ENCODE measurements at places on chromosomes 11 and 22. TPM values are rescaled to one million over a fixed set of nuclear protein-coding genes. Genes with fewer than 3 reads are reported as not detected.
A peak's percentile ranks its signal among the peaks of the same experiment; 100 is the strongest.

DNA sequence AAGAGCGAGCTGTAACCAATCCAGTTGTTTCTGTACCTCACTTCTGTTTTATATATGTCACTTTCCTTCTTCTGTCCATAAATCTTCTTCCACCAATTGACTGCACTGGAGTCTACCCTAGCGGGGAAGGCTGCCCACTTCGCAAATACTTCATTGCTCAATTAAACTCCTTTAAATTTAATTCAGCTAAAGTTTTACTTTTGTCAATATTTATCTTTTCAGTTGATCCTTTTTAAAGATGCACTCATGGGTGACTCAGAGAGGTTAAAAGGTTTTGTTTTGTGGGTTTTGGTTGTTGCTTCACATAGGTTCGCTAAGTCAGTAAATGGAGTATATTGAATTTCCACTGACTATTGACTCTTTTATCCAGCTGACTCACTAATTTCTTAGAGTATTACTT, 597.2 kb downstream of the DLG2 start:
- DNase-seq = peak; percentile 25

DNA sequence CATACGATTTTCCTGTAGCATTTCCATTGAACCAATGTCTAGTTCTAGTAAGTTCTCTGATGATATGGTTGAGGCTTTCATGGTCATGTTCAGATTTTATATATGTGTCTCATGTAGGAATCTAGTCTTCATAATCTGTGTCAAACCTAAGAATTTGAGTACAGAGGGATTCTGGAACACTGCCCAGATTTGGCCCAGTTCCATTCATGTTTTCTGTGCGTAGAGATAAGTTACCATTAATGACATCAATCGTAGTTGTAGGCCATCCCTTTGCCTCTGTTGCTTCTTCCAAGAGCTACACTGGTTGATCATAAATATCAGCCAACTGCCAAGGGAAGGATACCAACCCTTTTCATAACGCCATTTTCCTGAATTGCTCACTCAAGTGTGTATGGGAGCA, 23.3 kb downstream of the ST3GAL4 start:
- DNase-seq = peak; percentile 48

Gene APOL5
- not detected for total RNA-seq

DNA sequence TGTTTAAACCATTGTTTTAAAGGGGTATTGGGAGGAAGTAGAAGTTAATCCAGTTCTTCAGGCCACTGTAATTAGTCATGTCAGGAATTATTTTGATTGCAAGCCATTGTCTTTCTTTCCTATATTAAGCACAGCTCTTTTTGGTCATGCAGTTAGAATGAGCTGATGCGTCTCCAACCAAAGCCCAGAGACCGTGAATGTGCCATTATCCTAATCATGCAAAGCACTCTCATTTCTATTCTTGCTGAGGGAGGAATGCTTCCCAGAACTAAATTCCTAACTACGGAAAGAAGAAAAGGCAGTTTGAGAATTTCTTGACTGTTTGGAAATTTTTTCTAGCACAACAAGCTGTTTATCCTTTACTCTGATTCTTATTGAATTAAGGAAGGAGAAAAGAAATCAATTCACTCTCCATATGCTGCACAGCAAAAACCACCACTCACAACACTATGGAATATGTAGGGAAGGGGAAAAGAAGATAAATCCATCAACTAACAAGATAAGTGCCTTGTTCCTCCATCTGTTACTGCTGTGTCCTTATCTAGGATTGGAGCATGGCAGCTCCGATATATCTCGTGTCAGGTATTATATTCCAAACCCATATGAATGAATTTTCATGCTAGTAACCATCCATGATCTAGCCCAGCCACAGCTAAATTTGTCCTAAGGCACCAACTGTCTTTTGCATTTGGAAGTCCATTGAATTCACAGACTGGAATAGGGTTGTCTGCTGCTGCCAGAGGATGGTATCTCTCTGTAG, 70.8 kb downstream of the NTM start:
- DNase-seq = no peak

DNA sequence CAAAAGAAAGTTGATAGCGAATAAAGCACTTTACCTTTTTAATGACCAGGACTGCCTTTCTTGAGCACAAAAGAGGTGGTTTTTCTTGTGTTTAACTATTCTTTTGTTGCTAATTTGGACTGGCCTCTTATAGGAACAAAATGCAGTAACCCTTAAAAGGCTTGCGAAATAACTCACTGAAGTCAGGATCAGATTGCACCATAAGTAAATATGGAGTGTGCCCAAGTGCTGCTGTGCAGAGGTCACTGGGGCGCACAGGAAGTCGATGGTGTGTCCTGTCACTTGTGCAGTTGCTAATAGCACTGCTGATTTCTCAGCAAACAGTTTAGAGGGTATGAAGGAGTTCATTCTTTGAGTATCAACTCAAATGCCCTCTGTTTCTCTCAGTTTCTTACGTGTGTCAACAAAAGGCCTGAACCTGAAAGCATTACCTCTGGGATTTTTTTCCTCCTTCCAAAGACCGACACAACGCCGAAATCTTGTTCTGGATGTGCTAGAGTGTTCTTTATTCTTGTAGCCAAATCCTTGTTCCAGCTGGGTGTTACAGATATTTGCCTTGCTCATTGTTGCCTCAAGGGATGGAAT, 71.3 kb downstream of the ATXN10 start:
- peak; percentile 89 for DNase-seq

Gene PDE2A
- under 0.01 TPM for total RNA-seq

Gene ISX
- total RNA-seq = not detected

- no peak for DNase-seq
Observed at GRCh38 chr11:78429660-78430059, 12.0 kb upstream of the GAB2 start.

- DNase-seq = no peak
Observed at GRCh38 chr11:1337647-1338007, 28.2 kb upstream of the TOLLIP start.

- DNase-seq = peak; percentile 65
Observed at GRCh38 chr11:12526789-12527188, 147.4 kb upstream of the TEAD1 start.

- DNase-seq = no peak
Observed at GRCh38 chr11:34329876-34330275, 27.9 kb downstream of the ABTB2 start.

GRCh38 chr11:131658952-131659351, 288.5 kb downstream of the NTM start:
- no peak for DNase-seq

GRCh38 chr11:58142761-58143160, 17.4 kb upstream of the OR9I1 start:
- no peak for DNase-seq

DNA sequence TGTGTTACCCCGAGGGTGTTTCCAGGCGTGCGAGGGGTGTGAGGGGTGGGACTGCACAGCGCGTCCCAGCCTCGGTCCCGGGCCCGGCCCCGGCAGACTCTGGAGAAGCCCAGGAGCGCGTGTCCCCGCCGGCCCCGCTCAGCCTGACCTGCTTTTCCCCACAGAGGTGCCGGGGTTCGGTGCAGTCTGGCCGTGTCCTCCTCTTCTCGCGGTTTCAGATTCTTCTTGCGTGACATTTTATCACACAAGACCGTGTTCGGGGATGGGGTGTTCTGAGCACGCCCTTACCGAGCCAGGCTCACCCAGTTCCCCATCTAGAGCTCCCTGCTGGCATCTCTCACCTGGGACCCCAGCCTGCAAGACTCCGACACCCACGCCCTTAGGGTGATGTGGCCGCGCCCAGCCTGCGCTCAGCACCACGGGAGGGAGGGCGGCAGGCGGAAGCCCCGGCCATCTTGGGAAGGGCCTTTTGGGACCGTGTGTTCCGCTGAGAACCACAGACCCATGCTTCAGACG, 775.6 kb downstream of the BRD1 start:
- no peak for DNase-seq

DNA sequence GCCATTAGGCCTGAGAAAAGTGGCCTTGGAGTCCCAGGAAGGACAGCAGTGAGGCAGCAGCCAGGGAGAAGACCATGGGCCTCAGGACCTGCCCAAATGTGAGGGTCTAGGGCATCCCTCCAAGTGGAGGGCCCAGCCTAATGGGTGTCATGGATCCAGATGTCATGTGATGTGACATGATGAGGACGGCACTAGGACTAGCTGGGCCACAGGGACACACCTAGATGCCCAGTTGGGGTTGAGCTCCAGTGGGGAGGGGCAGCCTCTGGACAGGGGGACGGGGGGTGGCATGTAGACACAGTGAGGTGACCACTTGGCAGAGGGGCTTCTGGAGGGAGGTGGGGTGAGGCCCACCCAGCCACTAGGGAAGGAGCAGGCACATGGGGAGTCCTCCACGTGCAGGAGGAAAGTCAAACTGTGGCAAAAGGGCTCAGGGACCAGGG, 5.4 kb downstream of the SCARF2 start:
- DNase-seq = no peak

GRCh38 chr22:49367041-49367697, 460.5 kb downstream of the BRD1 start:
- DNase-seq = no peak

DNA sequence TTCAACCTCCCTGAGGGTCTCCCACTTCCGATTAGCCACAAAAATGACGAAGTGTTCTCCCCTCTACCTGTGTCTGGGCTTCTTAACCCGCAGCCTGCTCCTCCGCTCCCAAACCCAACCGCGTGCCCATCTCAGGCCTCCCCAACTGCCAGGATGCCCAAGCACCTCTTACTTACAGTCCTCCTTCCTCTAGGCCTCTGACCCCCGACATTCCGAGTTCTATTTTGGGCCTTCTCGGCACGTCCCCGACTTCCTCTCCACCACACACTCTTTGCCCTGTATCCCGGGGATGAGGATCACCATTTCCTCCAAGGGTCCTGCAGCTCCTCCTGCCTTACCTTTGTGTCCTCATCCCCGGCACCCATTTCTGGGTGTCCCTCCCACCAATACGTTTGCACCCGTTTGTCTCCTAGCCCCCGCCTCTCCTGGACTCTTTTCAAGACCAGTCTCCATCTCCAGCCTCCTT, 388 bp upstream of the MUS81 start:
- DNase-seq = no peak

- no peak for DNase-seq
Observed at GRCh38 chr11:134260503-134260902, 7.1 kb downstream of the ACAD8 start.

DNA sequence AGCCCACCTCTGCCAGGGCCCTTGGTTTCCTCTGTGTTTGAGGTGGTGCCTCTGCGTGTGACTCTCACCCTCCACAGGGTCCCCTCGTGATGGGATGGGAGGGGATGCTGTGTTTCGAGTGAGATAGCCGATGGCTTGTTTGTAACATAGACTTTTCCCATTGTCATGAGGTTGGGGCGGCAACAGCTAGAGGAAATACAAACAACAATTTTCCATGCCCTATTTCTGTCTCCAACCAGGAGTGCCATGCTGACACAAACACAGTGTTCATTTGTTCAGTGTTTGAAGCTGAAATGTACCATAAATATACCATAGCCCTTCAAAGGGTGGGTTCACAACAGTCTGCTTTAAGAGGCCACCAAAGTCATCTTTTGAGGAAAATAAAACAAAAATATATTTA, 19.5 kb upstream of the NAV2 start:
- no peak for DNase-seq

Gene PLEKHA7
- total RNA-seq = 0.64 TPM

DNA sequence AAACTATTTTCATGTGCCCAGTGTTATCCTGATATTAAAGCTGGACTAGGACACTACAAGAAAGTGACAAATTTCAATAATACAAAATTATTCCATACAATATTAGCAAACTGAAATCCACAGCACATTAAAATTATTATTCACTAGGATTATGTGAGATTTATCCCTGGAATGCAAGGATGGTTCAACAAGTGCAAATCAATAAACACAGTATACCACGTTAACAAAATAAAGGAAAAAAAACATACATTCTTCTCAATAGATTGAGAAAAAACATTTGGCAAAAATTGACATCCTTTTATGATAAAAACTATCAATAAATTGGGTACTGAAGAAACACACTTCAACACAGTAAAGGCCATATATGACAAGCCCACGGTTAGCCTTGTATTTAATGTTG, 1758.2 kb upstream of the RAG2 start:
- no peak for DNase-seq

Gene C11orf87
- total RNA-seq = not detected

- DNase-seq = no peak
Observed at GRCh38 chr22:25453557-25453956, 110.9 kb upstream of the GRK3 start.

Gene TMEM223
- total RNA-seq = 14.7 TPM

Gene USP2
- total RNA-seq = under 0.01 TPM

Gene ARFGAP2
- total RNA-seq = 101 TPM

- peak; percentile 36 for DNase-seq
Observed at GRCh38 chr11:61153593-61154095, 7.6 kb downstream of the VPS37C start.

DNA sequence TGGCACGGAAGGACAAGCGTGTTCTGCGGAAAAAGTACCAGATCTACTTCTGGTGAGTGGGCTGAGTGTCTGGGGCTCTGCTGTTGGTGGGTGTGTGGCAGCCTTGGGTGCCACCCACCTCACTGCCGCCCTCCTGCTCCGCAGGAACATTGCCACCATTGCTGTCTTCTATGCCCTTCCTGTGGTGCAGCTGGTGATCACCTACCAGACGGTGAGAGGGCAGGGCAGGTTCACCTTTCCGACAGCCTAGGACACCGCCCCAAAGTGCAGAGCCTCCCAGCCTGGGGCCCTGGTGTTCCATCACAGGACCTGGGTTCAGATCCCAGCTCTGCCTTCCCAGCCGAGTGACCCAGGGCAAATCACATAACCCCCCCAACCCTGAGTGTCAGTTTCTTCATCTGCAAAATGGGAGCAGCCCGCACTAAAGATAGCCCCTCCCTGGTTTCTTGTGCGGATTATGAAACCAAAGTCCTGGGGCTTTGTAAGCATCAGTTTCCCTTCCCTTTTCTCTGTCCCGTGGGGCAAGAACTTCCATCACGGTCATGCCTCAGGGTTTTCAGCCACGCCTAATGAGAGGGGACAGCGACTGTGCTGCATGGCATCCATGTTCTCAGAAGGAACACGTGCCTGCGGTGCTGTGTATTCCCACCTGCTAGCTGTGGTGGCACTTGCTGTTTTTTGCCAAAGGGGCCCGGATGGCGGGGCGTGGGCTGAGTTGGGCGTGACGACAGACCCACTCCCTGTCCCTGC, 9.8 kb upstream of the TAGLN start:
- DNase-seq = no peak

DNA sequence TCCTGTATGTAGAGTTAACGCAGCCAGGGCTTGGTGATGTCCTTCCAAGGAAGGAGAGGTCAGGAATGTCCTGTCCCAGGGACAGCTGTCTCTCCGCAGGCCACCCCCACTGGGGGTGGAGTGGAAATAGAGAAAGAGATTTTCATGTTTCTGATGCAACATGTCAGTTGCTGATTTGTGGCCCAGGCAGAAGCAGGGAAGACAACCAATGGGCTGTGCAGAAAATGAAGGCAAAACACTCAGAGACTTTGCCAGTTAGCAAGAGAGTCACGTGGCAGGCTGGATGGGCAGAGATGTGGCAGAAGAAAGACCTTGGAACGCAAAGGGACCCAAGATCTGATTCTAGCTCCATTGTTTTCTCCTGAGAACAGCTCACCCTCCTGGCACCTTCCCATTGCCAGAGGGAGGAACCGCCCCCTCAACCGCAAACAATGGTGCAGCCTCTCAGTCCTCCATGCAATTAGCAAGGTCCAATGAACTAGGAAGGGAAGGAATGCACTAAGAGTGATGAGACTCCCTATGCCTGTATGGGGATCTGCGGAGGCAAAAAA, 71.0 kb downstream of the SYN3 start:
- no peak for DNase-seq

GRCh38 chr11:101583251-101584128, at the start of gene TRPC6:
Gene TRPC6, minus strand, starts transcription at chr11:101584007. Its CDS starts 504 bp downstream, at chr11:101583503.
- peak; percentile 66 for DNase-seq

GRCh38 chr11:82960779-82961143, 59.2 kb downstream of the DDIAS start:
- no peak for DNase-seq
